WTC11 (cell line): ENCODE measurements at places on chromosomes 2 and 18. TPM values are rescaled to one million over a fixed set of nuclear protein-coding genes. Genes with fewer than 3 reads are reported as not detected.

DNA sequence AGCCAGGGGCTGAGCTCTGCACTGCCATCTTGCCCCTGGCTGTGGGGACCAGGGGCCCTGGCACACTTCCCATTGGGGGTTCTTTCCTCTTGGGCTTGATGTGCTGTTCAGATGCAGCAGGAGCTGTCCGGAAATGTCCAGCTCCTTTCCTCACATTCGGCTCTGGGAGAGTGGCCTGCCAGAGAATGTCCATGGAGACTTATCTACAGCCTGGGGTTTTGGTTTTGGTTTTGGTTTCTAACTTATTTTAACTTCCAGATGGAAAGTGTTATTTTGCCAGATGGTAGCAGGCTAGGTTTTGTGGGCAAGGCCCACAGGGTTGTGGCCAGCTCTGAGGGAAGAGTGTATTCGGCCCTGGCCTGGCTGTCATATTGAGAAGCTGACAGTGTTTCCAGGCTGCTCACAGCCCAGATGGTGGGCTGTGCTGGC lies 177.3 kb downstream of the ANKRD30B start:
- no peaks in the 10 kb centered on the region for H3K4me1 ChIP-seq
- no peak overlapping the region for H3K4me3 ChIP-seq
- H3K36me3 ChIP-seq = peaks cover 69% of the 10 kb centered on the region
- no peak overlapping the region for H3K27ac ChIP-seq
- peaks cover 24% of the 10 kb centered on the region for H3K27me3 ChIP-seq

- H3K4me1 ChIP-seq = no peaks in the 10 kb centered on the region
- H3K4me3 ChIP-seq = no peak overlapping the region
- no peak for DNase-seq
Observed at GRCh38 chr2:159703491-159703890, 8.8 kb upstream of the MARCHF7 start.

GRCh38 chr2:231397011-231397927 lies 1.8 kb downstream of the B3GNT7 start:
- H3K27ac ChIP-seq = peak overlapping the region; percentile 84
- peak overlapping the region; percentile 82 for H3K4me3 ChIP-seq
- no peak for DNase-seq
- H3K27me3 ChIP-seq = no peaks in the 10 kb centered on the region

GRCh38 chr2:73859721-73860586 lies 31.2 kb downstream of the STAMBP start:
- no peak overlapping the region for H3K27ac ChIP-seq
- H3K4me3 ChIP-seq = no peak overlapping the region
- H3K4me1 ChIP-seq = no peaks in the 10 kb centered on the region
- H3K27me3 ChIP-seq = no peaks in the 10 kb centered on the region
- no peak for DNase-seq

DNA sequence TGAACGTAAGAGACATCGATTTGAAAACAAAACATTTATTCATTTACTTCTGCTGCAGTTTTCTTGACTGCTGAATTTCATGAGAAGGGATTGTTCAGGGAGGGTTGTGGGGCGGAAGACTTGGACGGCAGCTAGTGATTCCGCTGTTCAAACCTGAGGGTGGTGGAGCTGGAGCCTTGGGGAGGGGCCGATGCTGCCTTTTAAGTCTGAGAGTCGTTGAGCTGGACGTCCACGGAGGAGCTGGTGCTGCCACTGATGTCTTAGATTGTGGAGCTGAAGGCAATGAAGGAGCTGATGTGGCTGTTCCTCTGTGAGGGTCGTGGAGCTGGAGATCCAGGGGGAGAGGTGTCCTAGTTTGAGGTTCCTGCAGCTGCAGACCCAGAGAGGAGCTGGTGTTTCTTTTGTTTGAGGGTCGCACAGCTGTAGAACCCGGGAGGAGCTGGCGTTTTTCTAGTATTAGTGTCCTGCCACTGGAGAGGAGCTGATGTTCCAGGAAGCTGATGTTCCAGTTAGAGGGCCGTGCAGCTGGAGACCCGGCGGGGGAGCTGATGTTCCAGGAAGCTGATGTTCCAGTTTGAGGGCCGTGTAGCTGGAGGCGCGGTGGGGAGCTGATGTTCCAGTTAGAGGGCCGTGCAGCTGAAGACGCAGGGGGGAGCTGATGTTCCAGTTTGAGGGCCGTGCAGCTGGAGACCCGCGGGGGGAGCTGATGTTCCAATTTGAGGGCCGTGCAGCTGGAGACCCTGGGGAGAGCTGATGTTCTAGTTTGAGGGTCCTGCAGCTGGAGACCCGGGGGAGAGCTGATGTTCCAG lies 150.9 kb downstream of the RTP5 start:
- H3K4me1 ChIP-seq = no peaks in the 10 kb centered on the region
- H3K36me3 ChIP-seq = peaks cover 15% of the 10 kb centered on the region
- DNase-seq = no peak
- no peak overlapping the region for H3K4me3 ChIP-seq
- H3K27ac ChIP-seq = no peak overlapping the region
- peaks cover 47% of the 10 kb centered on the region for H3K27me3 ChIP-seq

DNA sequence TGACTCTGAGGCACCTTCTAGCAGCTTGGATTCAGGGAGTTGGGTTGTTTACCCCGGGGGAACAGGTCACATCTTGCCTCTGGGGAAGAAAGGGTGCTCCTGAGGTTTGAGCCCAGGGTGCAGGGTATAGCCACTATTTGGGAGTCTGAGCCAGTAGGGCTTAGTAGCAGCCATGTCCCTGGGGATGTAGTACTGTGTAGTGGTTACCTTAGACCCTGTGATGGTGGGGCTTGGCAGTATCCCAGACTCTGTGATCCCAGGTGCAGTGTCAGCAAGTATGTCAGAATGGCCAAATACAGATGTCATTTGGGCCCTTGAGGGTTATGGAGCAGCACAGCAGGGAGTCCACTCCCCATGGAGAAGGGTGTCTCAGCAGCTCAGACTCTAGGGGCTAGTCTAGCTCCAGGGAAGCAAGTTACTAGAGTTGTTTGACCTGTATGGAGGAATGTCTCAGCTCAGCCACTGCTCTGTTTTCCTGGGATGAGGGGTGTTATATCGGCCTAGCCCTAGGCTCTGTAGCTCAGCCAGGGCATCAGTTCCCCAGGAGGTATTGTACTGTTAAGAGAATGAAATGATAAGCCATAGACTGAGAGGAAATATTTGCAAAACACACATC lies 151.3 kb downstream of the UBR3 start:
- peaks cover 5% of the 10 kb centered on the region; the same call in 1 of the 2 replicates for H3K4me1 ChIP-seq
- no peak overlapping the region for H3K27ac ChIP-seq
- peaks cover 36% of the 10 kb centered on the region for H3K36me3 ChIP-seq
- no peak overlapping the region for H3K4me3 ChIP-seq
- DNase-seq = no peak

DNA sequence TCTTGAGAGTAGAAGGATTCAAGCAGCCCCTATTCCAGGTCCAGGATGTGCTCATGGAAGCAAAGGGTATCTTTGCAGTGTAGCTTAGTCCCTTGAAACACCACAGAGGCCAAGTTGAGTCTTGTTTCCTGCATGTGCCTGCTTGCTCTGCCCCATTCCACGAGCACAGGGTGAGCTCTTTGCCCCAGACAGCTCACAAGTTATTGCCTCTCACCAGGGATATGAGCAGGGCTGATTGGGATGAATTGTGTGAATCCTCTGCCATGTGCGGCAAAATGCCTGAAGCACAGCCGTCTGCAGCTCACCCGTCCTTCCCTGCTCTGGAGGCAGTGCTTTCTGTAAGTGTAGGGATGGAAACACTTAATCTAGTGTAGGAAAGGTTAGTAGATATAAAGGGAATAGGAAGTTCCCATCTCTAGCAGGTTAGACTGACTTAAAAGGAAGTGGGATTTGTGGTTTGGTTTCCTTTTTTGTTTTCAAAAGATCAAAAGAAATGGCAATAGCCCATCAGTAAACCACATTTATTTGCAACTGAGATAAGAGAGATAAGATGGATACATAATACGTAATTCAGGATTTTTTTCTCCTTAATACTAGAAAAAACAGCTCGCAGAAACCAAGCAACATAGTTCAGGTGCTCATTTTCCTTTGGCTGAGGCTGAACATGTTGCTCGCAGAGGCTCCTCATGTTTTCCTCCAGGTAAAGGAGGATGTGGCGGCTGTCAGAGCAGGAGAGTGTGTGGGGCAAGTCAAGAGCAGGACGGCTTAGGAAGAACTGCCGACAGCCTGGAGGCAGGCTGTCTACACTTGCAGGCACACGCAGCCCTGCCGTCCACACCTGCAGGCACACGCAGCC lies 41.4 kb downstream of the TMEM182 start:
- no peak overlapping the region for H3K4me3 ChIP-seq
- DNase-seq = no peak
- H3K36me3 ChIP-seq = peaks cover 66% of the 10 kb centered on the region
- no peaks in the 10 kb centered on the region for H3K4me1 ChIP-seq

DNA sequence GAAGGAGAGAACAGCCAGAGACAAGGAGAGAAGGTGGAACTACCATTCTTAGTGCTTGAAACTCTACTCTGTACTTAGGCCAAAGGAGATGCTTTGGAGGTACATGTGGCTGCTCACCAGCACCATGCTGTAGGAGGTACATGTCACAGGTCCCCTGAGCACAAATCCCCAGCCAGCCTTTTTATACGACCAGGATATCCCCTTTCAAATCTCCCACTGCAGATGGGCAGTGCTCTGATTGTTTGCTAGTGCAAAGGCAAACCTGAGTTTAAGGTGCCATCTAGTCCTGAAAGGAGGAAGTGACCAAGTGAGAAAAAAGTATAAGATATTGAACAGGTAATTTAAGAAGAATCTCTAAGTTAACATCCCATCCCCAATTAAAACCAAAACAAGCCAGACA lies 17.1 kb upstream of the TTC21B start:
- no peaks in the 10 kb centered on the region for H3K27me3 ChIP-seq
- H3K4me3 ChIP-seq = no peak overlapping the region
- H3K36me3 ChIP-seq = no peaks in the 10 kb centered on the region
- no peaks in the 10 kb centered on the region for H3K4me1 ChIP-seq
- H3K27ac ChIP-seq = no peak overlapping the region

The CAD gene
- 145 to 178 TPM (median 150 TPM) in 3 replicates for total RNA-seq

The HOXD4 gene
- not detected in 3 replicates for total RNA-seq

The ATP6V1B1 gene
- not detected in 3 replicates for total RNA-seq

The HOXD8 gene
- not detected in 3 replicates for total RNA-seq
